ENCODE measurements at places on chromosomes 16 and 17.

DNA sequence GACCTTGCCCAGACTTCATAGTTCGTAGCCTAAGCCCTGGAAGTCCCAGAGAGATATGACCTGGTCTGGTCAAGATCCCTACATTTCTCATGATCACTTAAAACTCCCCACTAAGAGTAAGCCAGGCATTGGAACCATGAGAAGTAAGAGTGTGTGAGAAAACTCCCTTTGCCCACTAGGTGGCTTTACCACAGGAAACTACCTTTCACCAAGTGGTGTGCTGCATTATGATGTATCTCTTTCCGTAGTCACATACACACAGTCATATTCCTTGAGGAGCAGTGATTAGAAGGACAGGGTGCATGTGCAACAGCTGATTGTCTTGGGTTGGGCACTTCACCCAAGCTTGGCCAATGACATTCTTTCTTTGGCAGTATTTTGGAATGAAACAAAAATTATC lies 639.3 kb downstream of the KCNJ2 start:
- peak; percentile 28 for DNase-seq

DNA sequence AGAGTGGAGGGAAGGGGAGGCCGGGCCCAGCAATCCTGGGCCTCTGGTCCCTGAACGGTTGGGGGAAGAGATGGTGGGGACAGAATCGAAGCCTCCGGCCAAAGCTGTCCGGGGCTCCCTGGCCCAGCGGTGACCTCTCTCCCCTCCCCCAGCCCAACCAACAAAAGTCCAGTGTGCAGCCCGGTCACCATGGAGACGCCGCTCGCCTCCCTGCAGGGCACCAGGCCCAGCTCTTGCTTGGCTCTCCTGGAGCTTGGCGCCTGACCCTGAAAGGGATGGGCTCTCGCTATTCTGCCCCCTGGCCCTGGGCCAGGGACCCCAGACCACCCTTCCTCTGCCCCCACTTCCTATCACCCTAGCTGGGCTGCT lies 1.3 kb downstream of the METRN start:
- no peak for DNase-seq

DNA sequence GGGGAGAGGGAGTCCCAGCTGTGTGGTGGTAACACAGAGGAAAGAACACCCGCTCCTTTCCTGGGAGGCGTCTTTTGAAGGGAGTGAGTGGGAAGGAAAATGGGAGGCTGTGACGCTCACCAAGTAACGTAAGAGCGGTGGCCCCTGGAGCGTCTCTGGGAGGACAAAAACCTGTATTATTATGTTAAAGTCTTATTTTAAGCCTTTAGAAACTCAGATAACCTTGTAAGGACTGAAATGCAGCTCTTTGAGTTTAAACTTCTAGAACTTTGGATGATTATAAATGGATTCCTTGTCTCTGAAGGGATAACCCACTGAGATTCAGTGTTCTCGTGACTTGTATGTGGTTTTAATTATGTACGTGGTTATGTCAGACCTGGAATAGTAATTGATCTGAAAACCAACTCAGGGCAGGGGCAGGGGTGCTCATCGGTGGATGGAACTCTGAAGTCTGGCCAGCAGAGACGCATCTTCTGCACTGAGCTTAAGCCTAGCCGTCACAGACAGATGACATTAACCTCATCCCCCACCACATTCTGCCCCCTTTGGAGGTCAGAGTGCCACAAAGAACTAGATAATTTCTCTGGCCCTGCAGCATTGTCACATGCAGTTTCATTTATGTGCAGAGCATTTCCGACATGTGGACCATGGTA lies 41.8 kb upstream of the SLC12A3 start:
- DNase-seq = no peak

- no peak for DNase-seq
Observed at GRCh38 chr17:17180741-17181525, 25.2 kb downstream of the PLD6 start.

DNA sequence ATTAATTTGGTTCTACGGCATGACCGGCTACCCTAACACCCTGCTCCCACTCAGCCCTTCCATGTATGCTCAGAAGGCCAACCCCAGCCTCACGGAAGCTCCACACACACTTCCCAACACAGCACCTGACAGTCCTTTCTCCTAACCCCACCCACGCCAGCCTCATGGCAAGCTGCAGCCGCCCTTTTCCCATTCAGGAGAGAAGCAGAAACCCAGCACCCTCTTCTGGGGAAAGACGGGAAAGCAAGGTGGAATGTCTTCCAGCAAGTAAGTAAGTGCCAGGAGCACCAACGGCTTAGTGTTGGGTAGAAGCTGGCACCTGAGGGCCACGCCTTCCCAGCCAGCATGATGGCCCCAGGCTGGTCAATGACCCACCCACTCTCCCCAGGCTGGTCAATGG lies 32.1 kb downstream of the ABR start:
- DNase-seq = peak; percentile 71

GRCh38 chr17:10463402-10463801 lies 6.0 kb downstream of the MYH4 start:
- no peak for DNase-seq

DNA sequence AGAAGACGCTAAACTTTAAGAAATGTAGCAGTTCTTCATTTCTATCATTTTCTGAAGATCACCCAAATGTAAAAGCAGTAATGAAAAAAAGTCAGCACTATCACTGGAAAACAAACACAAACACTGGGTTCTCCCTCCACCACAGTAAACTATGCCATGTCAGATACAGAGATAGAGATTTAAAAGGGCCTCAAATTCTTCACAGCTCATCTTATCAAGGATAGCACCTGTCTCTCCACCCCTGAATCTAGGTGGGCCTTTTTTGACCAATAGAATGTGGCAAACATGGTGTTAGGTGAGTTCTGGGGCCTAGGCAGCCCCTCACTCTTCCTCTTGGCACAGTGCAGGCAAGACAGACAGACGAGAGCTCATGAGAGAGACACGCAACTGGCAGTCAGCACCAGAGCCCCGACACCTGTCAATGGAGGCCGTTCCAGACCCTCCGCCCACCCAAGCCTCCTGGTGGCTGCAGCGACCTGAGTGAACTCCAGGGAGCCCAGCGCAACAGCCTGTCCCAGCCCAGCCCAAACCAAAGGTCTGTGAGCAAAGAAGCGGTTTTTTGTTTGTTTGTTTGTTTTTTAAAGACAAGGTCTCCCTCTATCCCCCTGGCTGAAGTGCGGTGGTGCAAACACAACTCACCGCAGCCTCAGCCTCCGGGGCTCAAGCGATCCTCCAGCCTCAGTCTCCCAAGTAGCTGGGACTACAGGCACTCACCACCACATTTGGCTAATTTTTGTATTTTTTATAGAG lies 79.8 kb downstream of the TBC1D16 start:
- DNase-seq = no peak

DNA sequence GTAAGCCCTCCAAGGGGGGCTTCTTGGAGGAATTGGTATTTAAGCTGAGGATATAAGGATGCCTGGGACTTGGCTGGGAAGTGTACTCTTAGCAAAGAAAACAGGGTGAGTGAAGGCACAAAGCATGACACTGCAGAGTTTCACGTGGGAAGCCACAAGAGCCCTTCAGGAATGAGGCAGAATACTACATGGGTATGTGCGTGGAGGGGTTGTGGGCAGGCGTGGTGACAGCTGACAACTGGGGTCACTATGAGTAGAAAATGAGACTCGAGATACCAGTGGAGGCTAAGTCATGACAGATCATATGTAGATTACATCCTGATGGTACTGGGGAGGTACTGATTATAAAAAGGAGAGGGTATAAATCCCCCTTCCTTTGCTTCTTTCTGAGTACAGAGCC lies 78.1 kb upstream of the XYLT1 start:
- DNase-seq = no peak

GRCh38 chr17:58089111-58089510 lies 5.9 kb downstream of the DYNLL2 start:
- no peak for DNase-seq

DNA sequence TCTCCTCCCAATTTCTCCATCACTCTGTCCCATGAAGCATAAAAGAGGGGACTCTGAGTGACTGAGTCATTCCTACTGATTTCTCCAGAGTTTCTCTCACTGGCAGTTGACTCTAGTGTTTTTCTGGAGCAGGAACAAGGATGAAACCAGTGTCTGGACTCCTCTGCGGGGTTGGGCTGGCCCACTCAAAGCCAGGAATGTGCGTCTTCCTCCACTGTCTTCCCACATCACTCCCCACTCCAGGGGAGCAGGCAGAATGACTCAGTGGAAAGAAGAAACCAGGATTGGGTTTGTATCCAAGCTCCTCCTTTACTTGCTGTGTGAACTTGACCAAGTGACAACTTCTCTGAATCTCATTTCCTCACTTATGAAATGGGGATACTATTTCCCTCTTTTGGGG lies 497.5 kb upstream of the SALL1 start:
- DNase-seq = no peak

- DNase-seq = peak; percentile 98
Observed at GRCh38 chr16:20900299-20901067, at the start of the genes DCUN1D3 and LYRM1. DCUN1D3 (minus strand) TSS chr16:20900358; CDS start chr16:20862538, 37,820 bp downstream. LYRM1 (plus strand) TSS chr16:20900771; CDS start chr16:20915556, 14,785 bp downstream.

GRCh38 chr16:4917117-4917516 lies 19.8 kb downstream of the PPL start:
- DNase-seq = no peak

DNA sequence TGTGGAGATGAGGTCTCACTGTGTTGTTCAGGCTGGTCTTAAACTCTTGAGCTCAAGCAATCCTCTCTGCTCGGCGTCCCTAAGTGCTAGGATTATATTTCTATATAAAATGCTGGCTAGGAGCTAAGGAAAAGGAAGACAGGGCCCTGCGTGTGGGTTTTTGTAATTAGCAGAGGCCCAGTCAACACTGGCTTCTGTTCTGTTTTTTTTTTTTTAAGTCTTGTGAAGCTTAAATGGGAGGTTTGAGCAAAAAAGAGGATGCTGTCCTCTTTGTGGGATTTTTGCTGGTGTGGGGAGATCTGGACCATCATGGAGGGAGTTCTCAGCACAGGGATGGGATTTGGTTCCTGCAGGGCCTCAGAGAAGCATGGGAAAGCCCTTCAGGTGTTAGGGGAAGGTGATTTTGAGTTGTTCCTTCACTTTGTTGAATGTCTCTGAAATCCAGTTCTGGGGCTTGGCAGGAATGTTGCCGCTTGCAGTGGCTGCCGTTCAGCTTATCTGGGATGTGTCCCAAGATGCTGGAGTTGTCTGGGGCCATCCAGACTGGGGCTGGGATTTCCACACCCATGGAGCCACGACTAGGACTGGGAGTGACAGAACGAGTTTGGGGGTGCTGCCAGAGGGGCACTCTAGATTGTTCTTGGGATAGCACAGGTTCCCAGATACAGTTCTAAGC lies 4.2 kb downstream of the PYCARD start:
- no peak for DNase-seq

- DNase-seq = peak; percentile 49
Observed at GRCh38 chr17:58006560-58006923, 504 bp downstream of the SRSF1 start.

DNA sequence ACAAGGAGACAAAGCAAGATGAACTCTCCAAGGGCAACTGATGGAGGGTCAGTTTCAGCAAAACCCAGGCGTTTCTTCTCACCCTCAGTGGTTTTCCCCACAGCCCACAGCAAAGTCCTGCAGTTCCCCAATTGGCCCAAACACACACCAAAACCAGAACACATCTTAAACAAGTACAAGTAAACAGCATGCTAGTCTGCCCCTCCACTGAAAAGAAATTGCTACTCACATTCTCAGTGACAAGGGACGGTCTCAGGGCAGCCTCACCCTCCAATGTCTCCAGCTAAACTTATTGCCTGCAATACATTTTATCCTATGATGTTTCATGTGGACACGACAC lies 300.6 kb upstream of the IRX3 start:
- DNase-seq = no peak

- DNase-seq = no peak
Observed at GRCh38 chr17:74432424-74432690, 469 bp downstream of the GPRC5C start.

DNA sequence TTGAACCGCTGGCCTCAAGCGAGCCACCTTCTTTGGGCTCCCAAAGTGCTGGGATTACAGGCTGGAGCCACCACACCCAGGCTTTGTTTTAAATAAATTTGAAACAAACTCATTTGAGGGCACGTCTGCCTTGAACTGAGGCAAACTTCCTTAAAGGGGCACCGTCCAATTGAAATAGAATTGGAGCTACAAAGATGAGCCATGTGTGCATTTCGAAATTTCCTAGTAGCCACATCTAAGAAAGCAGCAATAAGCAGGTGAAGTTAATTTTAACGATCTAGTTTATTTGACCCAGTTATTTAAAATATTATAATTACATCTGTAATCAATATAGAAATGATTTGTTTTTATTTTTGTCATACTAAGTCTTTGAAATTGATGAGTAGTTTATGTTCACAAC lies 755 bp upstream of the C16orf89 start:
- DNase-seq = no peak

- no peak for DNase-seq
Observed at GRCh38 chr16:83397601-83398291, 410.0 kb upstream of the HSBP1 start.

- DNase-seq = no peak
Observed at GRCh38 chr17:78598013-78598471, 20.8 kb upstream of the DNAH17 start.

- no peak for DNase-seq
Observed at GRCh38 chr17:39193346-39193745, 4.1 kb downstream of the CACNB1 start.

DNA sequence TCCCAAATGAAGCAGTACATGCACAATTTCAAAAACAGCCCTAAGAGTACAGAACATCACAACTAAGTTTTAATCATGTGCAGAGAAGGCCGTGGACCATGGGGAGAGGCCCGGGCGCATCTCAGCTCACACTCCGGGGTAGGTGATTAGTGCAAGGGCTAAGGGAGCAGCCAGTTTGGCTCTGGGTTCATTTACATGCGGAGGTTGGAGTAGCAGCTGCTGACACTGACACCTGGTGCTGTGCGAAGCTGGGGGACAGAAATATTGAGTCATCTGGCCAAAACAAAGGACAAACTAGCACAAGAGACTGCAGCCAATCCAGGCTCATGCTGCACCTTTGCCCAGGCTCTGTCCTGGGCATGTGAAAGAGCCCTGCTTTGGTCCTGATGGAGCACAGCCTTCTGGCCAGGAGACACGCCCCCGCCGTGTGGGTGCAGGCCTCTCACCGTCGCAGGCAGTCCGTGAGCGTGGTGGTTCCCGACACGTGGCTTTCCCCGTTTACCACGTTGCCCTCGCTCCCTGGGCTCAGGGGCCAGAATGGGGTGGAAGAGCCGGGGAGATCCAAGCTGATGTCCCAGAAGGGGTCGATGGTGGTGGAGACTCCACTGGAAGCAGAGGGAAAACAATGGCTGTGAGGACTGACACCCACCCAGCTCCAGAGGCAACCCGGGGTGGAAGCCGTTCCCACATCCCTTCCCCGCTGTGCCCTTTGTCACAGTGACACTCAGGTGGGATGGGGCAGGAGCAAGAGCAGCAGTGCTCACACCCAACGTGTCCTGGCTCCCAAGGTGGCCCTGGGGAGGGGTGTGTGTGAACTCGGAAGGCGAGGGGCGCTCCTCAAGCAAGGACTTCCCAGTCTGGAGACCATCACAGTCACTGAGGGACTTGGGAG lies 31.9 kb downstream of the USP22 start:
- DNase-seq = no peak
